ENCODE measurements at places on chromosomes 6 and 20. TPM values are rescaled to one million over a fixed set of nuclear protein-coding genes. Genes with fewer than 3 reads are reported as not detected.

The PNLDC1 gene
- 0.23 TPM for total RNA-seq

The MYCT1 gene
- total RNA-seq: 6.8 TPM

The FAXC gene
- 7.3 TPM for total RNA-seq

The TMEM244 gene
- not detected for total RNA-seq

The DSN1 gene
- total RNA-seq: 8.7 TPM

The DDO gene
- 5.6 TPM for total RNA-seq

The OLIG3 gene
- total RNA-seq: not detected

GRCh38 chr6:53918854-53919510 is 124.2 kb downstream of the LRRC1 start:
- no peak for DNase-seq

DNA sequence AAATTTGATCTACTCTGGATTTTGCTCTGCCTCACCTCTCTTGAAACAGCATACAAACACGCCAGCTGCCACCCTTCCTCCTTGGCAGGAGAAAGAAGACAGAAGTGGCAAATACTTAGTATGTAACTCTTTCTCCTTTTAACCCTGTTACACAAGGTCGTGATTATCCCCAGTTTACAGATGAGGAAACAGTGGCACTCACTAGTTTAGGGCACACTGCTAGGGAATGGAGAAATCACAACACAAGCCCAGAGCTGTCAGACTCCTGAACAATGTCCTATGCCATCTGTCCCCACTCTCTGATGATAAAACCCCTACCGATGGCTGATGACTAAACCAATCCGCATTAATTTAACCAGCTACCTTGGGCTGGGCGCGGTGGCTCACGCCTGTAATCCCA is 79.7 kb downstream of the FGD2 start:
- DNase-seq: no peak

DNA sequence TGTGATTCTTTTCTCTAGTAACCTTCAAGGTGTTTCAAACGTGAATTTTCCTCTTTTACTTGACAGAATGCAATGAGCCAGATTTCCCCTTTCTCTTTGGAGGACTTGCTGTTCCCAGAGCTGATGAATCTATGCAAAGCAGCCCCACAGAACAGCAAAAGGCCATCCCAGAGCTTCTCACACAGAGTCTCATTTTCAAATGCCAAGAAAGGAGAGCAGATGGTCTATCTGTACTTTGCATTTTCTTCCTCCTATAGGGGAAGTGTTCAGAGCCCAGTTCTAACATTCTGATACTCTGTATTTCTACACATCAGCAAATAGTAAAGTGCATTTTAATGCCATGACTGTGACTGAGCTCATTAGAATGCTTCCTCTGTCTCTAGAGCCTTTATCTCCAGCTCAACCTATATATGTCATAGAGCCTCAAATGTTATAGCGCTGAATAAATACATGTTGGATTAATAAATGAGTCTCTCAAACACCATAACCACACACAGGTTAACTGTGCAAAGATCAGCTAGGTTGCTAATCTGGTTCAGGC is 81.8 kb upstream of the EYA4 start:
- no peak for DNase-seq

DNA sequence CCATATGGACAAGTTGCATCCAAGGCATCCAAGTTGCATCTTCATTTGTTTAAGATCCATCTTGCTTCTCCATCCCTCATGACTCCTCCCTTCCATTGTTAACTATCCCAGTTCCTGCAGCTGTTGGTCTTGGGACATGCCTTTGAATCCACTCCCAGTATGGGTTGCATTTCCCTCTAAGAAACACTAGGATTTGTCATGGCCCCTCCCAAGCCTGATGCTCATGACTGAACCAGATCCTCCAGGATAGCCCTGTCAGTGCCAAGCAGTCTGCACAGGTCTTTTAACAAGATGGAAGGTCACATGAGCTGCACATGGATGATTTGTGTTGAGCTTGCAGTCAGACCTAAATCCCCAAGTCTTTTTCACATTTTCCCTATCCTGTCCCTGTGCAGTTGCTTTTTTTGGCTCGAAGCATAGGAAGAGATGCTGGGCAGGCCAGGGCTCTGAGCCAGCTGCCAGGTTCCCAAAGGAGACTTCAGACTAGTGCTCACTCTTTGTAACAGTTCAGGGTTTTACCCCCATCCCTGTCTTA is 4.2 kb downstream of the PPP2R5D start:
- no peak for DNase-seq

DNA sequence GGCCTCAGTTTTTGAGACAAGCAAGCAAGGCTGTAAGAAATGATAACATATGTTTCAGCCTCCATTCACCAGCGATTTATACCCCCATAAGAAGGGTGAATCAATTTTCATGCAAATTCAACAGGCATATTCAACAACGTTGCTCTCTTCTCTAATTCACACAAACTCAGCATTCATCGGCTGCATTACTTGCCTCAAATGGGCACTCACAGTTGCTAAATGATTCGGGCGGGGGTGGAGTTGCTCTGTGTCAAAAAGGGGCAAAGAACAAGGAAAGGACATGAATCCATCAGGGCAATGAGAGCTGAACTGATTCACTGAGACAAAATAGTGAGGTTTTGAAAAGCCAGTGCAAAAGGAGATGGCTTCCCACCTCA is 9.0 kb downstream of the MOXD1 start:
- DNase-seq: no peak

GRCh38 chr20:21136015-21136732 is 10.3 kb downstream of the KIZ start:
- no peak for DNase-seq

DNA sequence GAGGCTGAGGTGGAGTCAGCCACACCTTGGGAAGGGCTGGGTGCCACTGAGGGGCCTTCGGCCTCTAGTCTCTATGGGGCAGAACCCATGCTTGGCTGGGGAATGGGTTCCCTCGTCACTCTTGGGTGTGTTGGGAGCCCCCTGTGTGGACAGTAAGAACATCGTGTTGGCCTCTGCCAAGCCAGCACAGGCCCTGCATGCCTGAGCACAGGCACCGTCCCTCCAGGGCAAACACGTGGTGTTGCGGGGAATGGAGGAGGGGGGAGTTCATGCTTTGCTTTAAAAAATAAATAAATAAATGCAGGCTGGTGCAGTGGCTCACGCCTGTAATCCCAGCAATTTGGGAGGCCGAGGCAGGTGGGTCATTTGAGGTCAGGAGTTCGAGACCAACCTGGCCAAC is 63.0 kb downstream of the EZR start:
- no peak for DNase-seq

GRCh38 chr20:62795023-62795761 is 1.1 kb upstream of the MRGBP start:
- no peak for DNase-seq

DNA sequence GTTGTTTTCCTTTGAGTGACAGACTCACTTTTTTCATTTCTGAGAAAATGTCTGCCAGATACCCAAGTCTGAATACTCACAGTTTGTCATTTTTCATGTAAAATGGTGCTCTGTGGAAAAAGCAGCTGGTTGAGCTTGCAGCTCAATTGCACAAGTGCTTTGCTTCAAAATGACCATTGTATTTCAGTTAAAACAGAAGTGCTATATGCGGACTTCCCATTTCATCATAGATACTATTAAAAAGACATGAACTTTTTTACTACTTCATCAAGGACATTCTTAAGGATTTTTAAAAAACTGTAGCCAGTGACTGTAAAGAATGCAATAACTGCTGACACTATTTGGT is 61.5 kb downstream of the KCNS1 start:
- DNase-seq: no peak

GRCh38 chr6:145119081-145119480 is 616.2 kb downstream of the EPM2A start:
- no peak for DNase-seq

DNA sequence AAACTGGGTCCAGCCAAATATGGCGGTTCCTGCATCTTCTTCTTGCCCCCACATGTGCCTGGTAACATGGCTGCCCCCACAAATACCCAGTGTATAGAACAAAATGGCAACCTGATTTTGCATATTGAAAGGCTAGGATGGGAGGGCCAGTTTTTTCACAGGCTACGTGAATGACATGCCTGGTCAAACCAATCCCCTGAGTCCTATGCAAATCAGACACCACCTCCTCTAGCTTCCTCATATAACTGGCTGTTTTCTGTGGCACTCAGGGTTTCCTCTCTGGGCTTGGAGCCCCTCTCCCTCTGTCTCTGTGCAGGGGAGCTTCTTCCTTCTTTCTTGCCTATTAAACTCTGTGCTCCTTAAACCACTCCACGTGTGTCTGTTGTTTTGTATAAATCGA is 372.1 kb downstream of the KIF16B start:
- DNase-seq: no peak

- DNase-seq: no peak
Observed at GRCh38 chr6:74568861-74569260, 637.0 kb downstream of the COL12A1 start.

DNA sequence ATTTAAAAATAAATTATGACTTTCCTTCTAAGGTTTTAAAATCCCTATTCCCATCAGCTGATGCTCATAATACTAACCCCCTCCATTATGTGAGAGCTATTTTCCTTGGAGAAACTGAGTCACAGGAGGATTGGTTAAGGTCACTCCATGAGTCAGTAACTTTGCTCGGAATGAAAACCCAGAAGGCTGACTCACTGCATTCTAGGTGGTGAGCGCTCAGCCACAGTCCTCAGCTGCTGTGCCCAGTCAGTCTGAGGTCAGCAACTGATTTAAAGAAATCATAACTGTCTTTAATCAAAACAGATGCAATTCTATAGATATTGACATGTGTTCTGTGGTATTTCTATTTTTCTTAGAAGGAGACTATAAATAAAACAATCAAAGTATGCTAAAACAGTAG is 359.2 kb downstream of the GJA1 start:
- DNase-seq: no peak

GRCh38 chr6:113719545-113719944 is 137.6 kb upstream of the MARCKS start:
- DNase-seq: no peak

DNA sequence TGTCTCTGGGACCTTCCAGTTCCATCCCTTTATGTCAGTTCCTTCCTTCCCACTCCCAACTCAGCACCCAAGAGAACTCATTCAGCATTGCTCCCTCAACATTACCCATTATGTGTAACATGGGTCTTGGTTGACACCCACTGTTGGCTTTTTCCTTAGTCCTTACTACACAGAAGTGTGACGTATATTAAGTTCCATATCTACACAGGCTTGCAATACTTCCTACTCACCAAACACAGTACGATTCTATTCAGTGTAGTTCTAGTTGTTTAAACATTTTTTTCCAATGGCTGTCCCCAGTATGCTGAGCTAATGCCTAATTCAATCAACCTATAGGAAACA is 37.7 kb downstream of the ARHGAP18 start:
- no peak for DNase-seq

GRCh38 chr20:22584922-22585785 is 782 bp upstream of the FOXA2 start:
- DNase-seq: no peak

- peak; percentile 76 for DNase-seq
Observed at GRCh38 chr6:36627801-36628246, 33.7 kb downstream of the SRSF3 start.

GRCh38 chr20:11808841-11809240 is 108.9 kb upstream of the BTBD3 start:
- DNase-seq: no peak

- no peak for DNase-seq
Observed at GRCh38 chr20:37395921-37396415, 50.0 kb downstream of the SRC start.

- DNase-seq: no peak
Observed at GRCh38 chr20:16001286-16001685, 572.0 kb downstream of the KIF16B start.

DNA sequence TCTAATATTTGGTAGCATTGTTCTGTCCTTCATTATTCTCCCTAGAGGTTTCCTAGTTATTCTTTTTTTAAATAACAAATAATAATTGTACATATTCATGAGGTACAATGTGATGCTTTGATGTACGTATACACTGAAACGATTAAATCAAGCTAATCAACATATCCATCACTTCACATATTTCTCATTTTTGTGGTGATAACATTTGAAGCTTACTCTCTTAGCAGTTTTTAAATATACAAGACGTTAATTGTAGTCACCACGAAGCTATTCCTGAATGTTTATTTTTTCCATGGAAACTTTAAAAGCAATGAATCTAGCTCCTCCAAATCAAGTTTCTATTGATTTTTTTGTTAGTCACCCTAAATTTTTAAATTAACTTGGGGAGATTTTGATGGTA is 116.5 kb upstream of the PRND start:
- no peak for DNase-seq

- DNase-seq: no peak
Observed at GRCh38 chr6:169619650-169620049, 82.2 kb downstream of the WDR27 start.

DNA sequence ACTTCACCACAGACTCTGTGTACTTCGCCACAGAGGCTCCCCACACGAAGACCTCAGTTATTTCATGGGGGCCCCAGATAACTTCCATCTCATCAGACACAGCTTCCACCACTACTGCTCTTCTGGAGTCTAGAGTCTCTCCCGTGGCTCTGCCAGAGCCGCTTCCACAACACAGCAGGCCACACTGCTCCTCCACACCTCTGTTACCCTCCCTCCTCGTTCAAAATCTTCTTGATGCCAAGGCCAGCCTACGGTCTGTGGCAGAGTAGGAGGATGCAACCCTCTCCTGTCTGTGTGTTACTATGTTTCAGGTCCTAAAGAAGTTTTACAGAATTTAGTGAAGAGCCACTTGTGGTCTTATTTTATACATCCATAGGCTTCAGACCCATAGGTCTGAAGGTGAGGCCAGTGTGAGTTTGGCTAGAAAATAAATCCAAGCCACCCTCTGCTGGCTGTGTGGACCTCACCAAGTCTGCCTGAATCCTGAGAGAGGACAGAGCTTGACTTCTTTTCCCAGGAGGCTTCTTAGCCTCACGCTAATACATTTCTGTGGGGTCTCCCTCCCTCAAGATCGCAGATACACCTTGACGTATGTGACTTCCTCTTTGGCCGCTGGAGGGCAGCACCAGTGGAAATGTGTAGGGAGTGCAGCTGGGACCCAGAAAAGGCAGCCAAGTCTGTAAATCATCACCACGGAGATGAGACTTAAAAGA is 197.7 kb downstream of the FAXC start:
- no peak for DNase-seq

GRCh38 chr6:113194090-113194489 is 663.1 kb upstream of the MARCKS start:
- no peak for DNase-seq
